Myocyte (in vitro differentiated cells): ENCODE measurements at places on chromosomes 13 and 19. TPM values are rescaled to one million over a fixed set of nuclear protein-coding genes. Genes with fewer than 3 reads are reported as not detected.
A peak's percentile ranks its signal among the peaks of the same experiment; 100 is the strongest.

- DNase-seq: no peak
These were observed 52.3 kb upstream of the URI1 start for GRCh38 chr19:29889702-29890101.

DNA sequence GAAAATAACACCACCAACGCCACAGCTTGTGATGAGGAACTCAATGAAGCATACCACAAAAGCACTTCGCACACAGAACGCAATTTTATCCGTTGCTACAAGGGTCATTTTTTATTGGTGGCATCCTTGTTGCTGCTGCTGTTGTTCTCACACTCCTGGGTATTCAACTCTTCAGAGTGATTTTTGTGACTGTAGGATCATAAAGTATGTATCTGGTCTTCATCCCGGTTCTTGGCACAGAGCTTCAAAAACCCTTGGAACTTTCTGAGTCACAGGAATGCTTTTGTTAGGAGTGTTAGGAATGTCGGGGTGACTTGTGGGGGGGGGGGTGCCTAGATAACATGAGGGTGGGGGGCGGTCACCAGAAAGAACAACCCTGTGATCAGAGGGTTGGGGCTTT, 108.4 kb downstream of the ZNF557 start:
- peak; percentile 79 for DNase-seq

- DNase-seq: peak; percentile 11
These were observed 8.8 kb upstream of the GPC6 start for GRCh38 chr13:93217721-93218261.

GRCh38 chr13:51271528-51272085, 49.4 kb downstream of the FAM124A start:
- DNase-seq: no peak

DNA sequence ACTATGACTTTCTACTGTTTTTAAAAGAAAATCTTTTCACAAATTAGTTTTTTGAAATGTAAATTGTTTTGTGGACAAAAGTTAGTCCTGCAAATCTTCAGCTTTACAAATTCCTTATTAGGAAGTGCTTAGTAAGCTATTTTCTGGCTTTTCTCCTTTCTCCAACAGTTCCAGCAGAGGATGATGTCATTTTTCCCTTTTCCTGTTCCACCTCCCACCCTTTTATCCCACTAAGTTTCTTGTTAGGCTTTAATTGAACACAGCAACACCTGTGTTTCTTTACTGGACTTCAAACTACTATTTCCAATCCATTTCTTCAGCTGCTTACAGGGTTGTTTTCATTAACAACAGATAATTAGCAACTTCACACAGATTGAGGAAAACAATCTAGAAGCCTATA, 389.2 kb downstream of the NDFIP2 start:
- DNase-seq: no peak

GRCh38 chr19:48674921-48675824, 2.4 kb upstream of the NTN5 start:
- peak; percentile 89 for DNase-seq

DNA sequence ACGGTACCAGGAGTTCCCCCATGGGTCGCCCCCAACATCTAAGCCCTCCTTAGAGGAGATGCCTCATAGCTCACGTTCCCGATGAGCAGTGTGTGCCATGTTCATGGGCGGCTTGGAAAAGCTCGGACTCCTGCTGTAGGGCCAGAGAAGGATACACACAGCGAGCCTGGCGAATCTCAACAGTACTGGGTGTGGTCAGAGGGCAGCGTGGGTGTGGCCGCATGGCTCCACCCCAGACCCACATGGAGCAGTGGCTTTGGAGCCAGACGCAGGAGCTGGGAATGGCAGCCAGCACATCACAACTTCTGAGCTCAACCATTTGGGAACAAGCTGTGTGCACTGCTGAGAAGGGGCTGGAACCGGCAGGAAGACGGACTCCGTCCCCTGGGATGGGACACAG, 15.6 kb downstream of the CAPS start:
- DNase-seq: no peak

GRCh38 chr13:100596516-100596915, 7.9 kb upstream of the GGACT start:
- DNase-seq: no peak

RAVER1 gene
- 11.9 and 12.5 TPM in 2 replicates for total RNA-seq

IZUMO2 gene
- total RNA-seq: not detected in 2 replicates

RFPL4AL1 gene
- total RNA-seq: not detected in 2 replicates

LGALS7B gene
- not detected in 2 replicates for total RNA-seq
